ENCODE measurements at places on chromosomes 1 and 21. TPM values are rescaled to one million over a fixed set of nuclear protein-coding genes. Genes with fewer than 3 reads are reported as not detected.

Gene KIF14
- 17.8 TPM for total RNA-seq

Gene KRTAP19-1
- not detected for total RNA-seq

Gene DUSP12
- total RNA-seq = 22.0 TPM

Gene IL20
- not detected for total RNA-seq

Gene SPRR2A
- total RNA-seq = not detected

Gene CENPF
- 156 TPM for total RNA-seq

Gene FCER1A
- total RNA-seq = not detected

Gene MUTYH
- total RNA-seq = 40.8 TPM

Measured in Panc1 (cell line).